ENCODE measurements at places on chromosomes 7 and 10. TPM values are rescaled to one million over a fixed set of nuclear protein-coding genes. Genes with fewer than 3 reads are reported as not detected.
A peak's percentile ranks its signal among the peaks of the same experiment; 100 is the strongest.

Gene EBF3
- total RNA-seq, result 0.78 TPM

GRCh38 chr7:36723951-36724664, at the start of gene AOAH:
Gene AOAH (minus strand): TSS chr7:36724494. CDS start chr7:36724148, 346 bp downstream.
- DNase-seq, result peak; percentile 53

DNA sequence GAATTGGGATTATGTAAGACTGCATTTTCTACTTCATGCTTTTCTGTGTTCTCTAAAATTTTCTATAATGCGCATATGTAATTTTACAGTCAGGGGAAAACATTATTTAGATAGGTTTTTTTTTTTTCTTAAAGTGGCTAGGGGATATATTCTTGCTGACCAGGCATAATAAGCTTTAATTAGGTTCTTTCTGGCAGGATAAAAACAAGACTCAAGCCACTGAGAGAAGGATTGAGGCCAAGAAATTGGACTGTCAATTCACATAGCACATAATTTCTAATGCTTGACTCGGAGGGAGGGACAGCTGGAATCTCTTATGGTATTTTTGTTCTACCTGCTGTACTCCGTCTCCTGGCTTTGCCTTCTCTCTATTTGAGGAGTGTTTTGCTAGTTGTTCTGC, 119.8 kb upstream of the NPVF start:
- DNase-seq, result no peak

DNA sequence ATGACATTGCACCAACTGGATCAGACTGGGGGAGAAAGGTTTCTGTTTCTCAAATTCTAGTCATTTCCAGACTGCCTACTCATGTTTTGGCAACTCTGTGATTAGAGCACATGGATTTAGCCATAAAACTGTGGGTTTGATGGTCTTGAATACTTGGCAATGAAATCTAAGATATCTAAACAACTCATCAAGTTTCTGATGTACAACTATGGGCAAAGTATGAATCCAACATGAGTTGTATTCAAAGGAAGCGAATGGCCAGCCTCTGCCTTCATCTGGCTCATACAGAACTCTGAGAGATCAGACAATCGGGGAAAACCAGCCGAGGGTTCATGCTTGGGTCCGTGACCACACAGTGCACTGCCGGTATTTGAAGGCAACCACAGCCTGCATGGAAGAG, 144.3 kb downstream of the ADAM12 start:
- DNase-seq, result no peak

DNA sequence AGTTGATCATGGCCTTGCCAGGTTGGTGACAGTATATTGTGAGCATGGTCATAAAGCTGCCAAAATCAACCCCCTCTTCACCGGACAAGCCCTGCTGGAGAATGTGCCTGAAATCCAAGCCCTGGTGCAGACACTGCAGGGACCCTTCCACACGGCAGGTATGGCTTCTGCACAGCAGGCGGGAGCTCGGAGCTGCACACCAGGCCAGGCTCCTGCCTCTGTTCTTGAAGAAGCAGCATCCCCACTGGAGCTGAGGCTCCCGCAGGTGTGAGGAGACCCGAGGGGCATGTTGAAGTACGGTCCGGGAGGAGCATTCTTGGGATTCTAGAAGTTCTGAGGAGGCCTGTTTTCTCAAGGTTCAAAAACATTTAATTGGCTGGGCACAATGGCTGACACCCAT, 12.7 kb downstream of the DHTKD1 start:
- DNase-seq, result no peak
